ENCODE measurements at places on chromosomes 5 and 9. TPM values are rescaled to one million over a fixed set of nuclear protein-coding genes. Genes with fewer than 3 reads are reported as not detected.

- DNase-seq, result no peak
These were observed 5.5 kb downstream of the PTBP3 start for GRCh38 chr9:112327718-112328450.

Gene CRHBP
- total RNA-seq, result 15.8 TPM

GRCh38 chr5:157611571-157612476, 36.2 kb upstream of the ADAM19 start:
- no peak for DNase-seq

DNA sequence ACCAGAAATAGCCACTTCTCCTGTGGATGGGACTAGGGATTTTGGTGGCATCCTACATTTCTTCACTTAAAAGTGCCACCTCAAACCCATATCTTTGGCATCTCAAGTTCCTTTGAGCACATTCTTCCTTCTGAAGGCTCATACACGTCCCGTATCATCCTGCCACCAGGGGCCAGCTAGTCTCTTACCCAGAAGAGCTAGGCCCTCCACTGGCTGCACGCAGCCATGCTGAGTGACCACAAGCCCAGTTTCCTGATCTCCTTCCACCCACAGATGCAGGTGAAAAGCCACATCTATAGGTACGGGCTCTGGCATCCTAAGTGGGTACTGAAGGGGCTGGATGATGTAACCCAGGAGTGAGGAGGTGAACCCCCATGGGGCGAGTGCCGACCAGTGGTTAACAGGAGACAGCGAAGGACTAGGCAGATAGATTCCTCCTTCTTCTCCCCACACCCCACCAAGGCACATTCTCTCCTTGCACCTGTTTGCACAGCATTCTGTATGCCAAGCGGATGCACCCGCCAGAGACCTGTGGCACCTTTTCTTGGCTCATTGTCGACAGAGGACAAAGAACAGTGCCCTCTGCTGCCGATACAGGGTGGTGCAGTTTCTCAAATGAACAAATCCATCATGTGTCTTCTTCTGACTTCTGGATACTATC, 14.4 kb upstream of the SCGB3A1 start:
- peak; percentile 21 for DNase-seq

Gene PIP5KL1
- 3.1 TPM for total RNA-seq

Gene CBY3
- total RNA-seq, result not detected

DNA sequence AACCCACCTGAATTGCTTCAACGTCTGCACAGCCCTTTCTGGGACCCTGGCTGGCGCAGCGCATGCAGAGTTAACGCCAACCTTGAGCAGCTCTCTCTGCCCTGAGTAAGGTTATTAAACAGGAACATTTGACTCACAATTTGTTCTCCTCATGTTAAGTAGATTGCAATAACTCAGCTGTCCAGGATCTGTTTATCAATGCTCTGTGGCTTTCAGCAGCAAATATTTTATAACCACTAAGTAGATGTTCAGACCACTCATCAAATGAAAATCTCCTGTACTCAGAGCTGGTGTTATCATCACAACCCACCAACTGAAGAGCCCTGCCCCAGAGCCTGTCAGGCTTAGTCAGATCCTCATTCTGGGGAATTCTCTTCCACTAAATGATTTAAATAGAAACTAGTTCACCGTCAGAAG, 403.0 kb downstream of the ZNF608 start:
- no peak for DNase-seq

GRCh38 chr9:126154869-126155268, 171.8 kb upstream of the MVB12B start:
- DNase-seq, result no peak

GRCh38 chr5:15463231-15463980, 36.6 kb upstream of the FBXL7 start:
- no peak for DNase-seq

DNA sequence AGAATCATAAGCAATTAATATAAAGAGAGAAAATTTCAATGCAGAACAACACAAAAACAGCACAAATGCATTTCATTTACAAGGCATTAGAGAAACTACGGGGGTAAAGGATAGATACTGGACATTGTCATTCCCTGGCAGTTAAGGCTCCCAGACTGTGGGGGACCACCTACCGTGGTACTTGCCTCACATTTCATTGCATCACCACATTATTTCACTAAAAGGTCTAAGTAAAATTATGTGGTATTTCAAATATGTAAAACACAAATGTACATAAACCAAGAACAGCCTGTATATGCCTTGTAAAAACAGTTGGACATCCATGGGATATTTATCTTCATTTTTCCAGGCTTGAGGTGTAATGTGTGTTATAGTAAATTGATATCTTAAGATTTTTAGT, 571.2 kb upstream of the ZNF462 start:
- DNase-seq, result no peak

DNA sequence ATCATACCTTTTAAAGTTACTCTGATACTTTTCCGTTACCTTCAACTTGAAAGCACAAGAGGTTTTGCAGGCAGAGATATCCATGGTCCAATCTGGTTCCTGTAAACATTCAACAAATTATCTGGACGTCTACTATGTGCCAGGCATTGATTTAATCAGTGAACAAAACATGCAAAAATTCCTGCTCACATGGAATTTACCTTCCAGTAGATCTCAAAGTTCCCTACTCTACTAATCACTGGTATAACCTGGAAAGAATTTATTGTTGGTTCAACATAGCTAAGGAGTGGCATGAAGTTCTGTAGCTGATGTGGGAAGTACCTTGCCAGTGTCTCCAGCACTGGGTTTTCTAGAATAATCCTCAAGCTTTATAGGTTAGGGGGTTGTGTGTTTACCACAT, 9.8 kb downstream of the OCLN start:
- DNase-seq, result no peak

Gene TNC
- 31.9 TPM for total RNA-seq

Gene NR2F1-AS1
- 42.2 TPM for total RNA-seq

Gene GRXCR2
- not detected for total RNA-seq

DNA sequence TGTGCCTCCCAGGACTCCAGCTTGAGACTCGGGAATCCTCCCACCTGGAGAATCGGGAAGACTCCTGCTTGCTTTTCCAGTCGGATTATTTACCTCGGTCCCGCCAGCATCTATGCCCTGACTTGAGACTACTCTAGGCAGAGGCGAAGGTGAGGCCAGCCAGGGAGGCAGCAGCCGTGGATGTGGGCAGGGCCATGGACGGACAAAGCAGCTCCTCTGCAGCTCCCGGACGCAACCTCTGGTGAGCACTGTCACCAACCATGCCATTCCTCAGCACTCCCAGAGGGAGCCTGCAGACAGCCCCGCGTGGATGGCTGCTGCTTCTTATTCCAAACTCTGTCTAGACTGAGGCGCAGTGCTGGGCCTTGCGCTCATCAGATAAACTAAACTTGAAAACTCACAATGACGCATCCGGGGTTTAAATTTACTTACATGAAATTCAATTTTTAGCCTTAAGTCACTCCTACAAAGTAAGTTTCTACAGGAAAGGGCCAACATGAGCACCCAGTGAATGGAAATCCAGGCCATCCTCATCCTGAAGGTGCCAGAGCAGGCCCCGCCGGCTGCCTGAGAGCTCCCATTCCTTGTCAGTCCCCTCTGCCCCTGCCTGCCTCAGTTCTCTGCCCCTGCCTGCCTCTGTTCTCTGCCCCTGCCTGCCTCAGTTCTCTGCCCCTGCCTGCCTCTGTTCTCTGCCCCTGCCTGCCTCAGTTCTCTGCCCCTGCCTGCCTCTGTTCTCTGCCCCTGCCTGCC, 17.8 kb downstream of the MED10 start:
- DNase-seq, result no peak

Gene EIF4E1B
- 8.7 TPM for total RNA-seq

- no peak for DNase-seq
These were observed 25.6 kb downstream of the FAM163B start for GRCh38 chr9:133583586-133583985.

DNA sequence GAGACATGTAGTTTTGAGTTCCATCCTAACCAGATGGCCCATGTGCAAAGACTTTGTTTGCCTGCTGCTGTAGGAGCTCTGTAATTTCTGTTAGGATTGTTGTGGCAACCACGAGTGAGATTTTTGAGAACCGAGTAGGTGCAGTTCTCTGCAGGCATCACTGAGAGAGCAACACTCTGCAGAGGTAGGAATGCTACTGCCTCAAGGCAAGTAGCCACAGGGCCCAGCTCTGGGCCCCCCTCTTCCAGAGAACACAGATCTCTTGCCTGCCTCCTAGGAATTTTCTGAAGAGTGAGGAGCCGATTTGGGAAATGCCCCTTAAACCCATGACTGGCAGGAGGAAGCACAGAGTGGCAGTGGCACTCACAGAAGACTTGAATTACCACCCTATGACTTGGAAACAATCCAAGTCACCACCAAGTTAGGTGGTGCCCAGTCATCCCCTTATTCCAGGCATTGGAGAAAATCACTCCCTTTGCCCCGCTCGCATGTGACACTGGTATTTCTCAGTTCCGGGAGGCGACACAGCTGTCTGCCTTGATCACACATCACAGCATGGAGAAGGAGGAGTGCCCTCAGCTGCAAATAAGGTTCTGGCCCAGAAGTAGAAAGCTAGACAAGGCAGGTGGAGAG, 52.5 kb upstream of the SLC2A8 start:
- no peak for DNase-seq

GRCh38 chr9:21513431-21513830, 31.3 kb upstream of the IFNE start:
- DNase-seq, result no peak

DNA sequence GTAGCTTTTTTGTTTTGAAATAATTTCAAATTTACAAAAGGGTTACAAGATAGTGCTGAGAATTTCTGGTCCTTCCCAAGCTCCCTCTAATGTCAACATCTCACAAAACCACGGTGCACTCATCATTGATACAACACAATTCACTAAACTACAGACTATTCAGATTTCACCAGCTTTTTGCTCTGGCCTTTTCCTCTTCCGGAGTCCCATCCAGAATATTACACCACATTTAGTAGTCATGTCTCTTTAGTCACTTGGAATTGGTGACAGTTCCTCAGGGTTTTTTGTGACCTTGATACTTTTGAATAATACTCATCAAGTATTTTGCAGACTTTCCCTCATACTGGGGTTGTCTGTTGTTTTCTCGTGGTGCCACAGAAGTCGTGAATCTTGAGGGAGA, 484.0 kb downstream of the GADD45G start:
- no peak for DNase-seq

DNA sequence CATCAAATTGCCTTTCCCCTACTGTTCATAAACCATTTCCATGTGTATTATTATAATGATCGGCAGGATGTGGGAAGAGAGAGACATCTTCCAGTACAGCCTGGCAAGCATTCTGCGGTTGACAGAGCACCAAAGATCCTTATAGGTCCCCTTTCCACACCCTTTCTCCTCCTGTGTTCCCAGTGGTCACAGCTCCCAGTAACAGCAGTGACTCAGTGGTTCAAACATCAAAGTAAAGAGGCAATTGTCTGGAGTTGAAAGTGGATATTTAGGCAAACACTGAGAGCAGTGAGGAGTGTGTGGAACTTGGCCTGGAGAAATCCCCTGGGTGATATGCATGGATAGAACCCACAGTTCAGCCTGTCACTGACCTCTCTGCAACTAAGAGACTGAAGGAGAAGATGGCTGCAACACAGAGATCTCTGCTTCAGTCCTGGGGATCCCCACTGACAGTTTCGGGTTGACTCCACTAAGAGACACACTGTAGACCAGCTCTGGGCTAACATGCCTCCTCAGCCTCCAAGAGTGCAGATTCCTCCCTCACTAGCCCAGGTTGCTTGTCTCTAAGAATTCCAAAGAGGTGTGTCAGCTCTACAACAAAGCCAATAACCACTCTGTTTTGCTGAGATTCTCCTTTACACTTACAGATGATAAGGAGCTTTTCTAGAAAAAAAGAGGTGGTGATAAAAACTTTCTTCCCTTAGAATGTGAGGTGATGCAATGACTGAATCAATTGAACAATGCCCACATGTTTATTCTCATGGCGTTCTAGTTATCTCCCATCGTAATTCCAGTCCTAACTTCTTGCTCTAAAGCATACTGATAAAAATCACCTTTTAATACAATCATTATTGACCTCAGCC, 94.4 kb upstream of the IL6ST start:
- no peak for DNase-seq

DNA sequence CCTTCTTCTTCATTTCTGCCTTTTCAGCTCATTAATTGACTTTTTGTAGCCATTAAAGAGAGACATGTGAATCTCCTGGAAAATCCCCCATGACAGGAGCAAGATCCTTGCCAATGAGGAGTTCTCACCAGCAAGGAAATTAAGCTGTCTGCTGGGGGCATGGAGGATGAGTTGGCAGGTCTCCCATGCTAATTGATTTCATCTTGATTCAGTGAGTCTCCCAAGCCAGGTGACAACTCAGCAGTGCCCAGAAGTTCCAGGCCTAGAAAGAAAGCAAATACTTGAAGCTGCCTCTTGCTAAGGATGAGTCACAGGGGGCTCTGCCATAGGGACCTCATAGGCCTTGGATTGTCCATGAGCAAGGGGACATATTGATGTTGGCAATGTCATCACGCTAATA, 30.0 kb upstream of the ADRA1B start:
- no peak for DNase-seq

Gene OGN
- 10.6 TPM for total RNA-seq

GRCh38 chr9:38690574-38690973, 29.4 kb downstream of the FAM240B start:
- no peak for DNase-seq

GRCh38 chr9:100639854-100640253, 62.0 kb downstream of the CAVIN4 start:
- no peak for DNase-seq
